ENCODE measurements at places on chromosomes 11 and 22. TPM values are rescaled to one million over a fixed set of nuclear protein-coding genes. Genes with fewer than 3 reads are reported as not detected.
A peak's percentile ranks its signal among the peaks of the same experiment; 100 is the strongest.

Gene CARNS1
- 4.9 TPM for total RNA-seq

- no peak for DNase-seq
These were observed 44.2 kb upstream of the TTLL12 start for GRCh38 chr22:43230971-43231723.

DNA sequence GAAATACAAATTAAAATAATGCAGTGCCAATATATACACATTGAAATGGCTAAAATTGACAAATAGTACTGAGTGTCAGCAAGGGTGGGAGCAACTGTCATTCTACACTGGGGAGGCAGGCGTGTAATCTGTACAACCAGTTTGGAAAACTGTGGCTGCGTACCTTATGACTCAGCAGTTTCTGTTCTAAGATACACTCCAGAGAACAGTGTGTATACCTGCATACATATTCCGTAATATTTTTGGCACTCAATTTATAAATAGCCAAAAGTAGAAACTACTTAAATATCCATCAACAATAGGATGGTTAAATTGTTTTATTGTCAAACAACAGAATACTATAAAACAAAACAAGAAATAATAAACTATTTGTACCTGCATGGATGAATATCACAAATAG, 57.6 kb downstream of the RNF169 start:
- DNase-seq, result no peak

Gene A4GALT
- total RNA-seq, result 0.33 TPM

Gene OTOG
- not detected for total RNA-seq

Gene APOA4
- total RNA-seq, result not detected

Gene OR2AT4
- total RNA-seq, result not detected

GRCh38 chr22:23105304-23105703, 35.0 kb downstream of the GNAZ start:
- no peak for DNase-seq

DNA sequence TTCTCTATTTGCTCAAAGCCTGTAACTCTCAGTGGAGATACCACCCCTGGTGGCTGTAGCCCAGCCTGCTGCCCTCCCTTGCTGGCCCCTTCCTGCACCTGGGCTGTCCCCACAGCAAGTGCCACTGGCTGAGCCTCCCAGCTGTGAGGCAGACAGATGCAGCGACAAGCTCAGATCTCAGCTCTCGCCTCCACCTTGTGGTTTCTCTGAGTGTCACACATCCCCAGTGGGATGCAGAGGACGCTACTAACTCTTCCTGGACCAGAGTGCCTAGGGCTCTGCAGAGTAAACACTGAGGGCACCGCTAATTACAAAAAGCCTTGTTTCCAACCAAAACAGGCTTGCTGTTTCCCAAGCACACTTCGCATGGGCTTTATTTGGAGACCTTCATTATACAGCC, 8.9 kb downstream of the YPEL1 start:
- DNase-seq, result no peak

- no peak for DNase-seq
These were observed 72.7 kb downstream of the FEZ1 start for GRCh38 chr11:125423247-125423849.

DNA sequence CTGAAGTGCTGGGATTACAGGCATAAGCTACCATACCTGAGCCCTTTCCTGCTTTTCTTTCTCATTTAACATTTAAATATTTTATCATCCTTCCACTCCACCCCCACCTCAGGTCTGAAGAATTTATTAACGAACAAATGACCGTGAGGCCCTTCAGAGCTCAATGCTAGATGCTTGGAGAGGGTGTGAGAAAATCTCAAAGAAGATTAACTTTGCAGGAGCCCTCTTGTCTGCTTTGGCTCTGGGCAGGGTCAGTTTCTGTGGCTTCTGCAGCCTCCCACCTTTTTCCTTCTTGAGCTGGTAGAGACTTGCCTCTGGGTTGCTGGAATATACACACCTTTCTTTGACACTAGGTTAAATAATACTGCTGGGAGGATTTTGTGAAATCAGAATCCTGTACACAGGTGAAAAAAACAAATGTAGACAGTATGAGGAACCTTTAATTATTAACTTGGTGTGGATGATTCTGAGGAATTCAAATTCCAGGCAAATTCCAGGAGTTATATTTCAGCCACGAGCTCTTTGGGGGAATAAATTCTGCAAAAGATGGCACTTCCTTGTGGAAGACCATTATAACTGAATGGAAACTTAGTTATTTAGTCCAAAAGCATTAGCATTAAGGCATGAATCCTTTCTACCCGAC, 3.4 kb upstream of the ZBTB44 start:
- no peak for DNase-seq

DNA sequence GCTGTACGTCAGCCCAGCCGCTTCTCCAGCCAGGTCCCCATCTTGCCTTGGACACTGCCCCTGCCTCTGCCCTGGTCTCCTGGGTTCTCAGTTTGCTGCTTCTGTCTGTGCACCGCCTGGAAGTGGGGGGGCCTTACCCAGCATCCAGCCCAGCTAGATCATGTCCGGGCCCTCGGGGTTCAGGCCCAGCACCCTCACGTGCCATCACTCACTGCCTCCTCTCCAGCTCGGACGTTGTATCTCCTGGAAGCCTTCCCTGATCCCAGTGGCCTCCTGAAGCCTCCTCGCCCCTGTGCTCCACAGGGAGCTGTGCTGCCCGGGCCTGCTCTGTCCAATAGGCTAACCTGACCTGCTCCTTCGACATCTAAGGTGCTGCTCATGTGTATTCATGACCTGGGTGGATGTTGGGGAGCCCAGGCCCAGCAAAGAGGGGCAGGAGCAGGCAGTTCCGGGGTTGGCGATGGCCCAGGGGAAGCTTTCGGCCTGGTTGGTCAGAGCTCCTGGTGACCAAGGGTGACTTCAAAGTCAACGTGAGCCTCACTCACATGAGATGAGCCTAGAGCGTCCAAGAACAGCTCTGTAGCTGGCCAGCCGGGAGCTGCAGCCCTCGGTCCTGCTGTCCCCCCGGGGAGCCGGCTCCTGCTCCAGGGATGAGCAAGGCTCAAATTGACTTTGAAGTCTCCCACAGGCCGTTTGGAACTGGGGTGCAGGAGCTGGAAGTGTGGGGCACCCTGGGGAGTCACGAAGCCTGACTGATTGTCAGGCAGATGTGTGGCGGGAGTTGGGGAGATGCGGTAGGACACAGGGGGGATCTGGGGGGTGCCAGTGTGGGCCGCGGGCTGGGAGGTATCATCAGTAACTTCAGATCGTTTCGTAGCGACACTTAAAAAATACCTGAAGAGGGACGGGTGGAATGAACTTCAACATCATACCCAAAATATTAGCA, 5.2 kb upstream of the ASCL2 start:
- no peak for DNase-seq

- no peak for DNase-seq
These were observed 100.6 kb downstream of the FBXO7 start for GRCh38 chr22:32574958-32575910.

- DNase-seq, result no peak
These were observed 24.1 kb upstream of the CDC42EP2 start for GRCh38 chr11:65290448-65291165.

DNA sequence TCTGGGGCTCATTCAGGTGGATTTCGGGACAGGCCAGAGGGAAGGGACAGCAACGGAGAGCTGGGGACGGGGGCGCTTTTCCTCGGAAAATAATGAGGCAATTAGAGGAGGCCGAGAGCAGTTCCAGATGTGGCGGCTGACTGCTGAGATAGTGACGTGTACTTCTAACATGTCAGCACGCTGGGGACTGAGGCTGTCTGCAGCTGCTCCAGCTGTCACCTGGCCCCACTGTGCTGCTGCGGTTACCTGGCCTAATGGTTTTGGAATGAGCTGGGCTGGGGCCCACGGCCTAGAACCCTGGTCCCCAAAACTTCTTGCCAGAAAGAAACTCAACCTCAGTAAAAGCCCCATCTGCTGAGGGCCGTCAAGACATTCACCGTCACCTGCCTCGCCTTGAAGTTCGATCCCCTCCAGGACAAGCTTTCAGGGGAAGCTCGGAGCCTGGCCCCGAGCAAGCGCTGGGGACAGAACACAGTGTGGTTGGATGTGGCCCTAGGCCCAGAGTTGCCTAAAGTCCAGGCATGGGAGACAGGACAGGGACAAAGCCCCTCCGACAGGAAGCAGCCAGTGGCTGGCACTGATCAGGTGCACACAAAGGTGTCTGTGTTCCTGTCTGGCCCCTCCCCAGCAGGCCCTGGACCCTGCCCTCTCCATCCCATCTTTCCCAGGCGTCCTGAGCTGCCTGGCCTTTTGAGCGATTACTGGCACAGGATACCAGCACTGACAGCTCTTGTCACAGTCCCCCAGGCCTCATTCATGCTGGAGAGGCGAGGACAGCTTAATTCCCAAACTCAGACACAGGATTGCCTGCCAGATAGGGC, 22.1 kb downstream of the RPUSD4 start:
- peak; percentile 29 for DNase-seq

Gene P2RY6
- total RNA-seq, result not detected

GRCh38 chr11:112590764-112591163, 330.1 kb upstream of the PLET1 start:
- DNase-seq, result no peak

Gene SESN3
- total RNA-seq, result 0.55 TPM

DNA sequence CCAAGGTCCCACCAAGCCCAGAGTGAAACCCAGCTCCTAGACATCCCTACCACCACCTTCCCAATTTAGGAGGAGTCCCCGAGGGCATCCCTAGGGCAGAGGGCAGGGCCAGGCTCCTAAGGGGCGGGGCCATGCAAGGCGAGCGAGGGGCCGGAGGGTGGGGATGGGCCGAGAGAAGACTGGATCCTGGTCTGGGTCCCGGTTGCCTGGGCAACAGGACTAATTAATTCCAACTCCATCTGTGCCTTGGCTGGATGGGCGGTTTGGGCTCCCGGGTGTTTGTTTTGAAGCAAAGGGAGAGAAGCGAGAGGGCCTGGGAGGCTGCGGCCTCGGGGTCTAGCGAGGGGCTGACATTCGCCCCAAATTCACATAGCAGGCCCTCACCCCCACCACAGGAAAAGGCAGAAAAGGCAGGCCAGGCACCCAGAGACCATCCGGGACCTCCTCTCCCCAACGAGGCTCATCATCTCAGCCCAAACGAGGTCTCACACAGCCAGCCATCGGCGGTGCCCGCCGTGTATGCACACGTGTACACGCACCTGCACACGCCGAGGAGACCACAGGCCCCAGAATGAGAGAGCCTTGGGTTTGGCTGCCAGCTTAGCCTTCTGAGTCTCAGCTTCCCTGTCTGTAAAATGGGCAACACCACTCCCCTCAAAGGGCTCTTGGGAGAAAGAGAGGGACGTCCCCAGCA, 23.9 kb downstream of the ELFN2 start:
- DNase-seq, result no peak

Gene TANGO2
- 50.5 TPM for total RNA-seq

Gene PVALB
- total RNA-seq, result not detected

Gene MRGPRE
- total RNA-seq, result not detected

DNA sequence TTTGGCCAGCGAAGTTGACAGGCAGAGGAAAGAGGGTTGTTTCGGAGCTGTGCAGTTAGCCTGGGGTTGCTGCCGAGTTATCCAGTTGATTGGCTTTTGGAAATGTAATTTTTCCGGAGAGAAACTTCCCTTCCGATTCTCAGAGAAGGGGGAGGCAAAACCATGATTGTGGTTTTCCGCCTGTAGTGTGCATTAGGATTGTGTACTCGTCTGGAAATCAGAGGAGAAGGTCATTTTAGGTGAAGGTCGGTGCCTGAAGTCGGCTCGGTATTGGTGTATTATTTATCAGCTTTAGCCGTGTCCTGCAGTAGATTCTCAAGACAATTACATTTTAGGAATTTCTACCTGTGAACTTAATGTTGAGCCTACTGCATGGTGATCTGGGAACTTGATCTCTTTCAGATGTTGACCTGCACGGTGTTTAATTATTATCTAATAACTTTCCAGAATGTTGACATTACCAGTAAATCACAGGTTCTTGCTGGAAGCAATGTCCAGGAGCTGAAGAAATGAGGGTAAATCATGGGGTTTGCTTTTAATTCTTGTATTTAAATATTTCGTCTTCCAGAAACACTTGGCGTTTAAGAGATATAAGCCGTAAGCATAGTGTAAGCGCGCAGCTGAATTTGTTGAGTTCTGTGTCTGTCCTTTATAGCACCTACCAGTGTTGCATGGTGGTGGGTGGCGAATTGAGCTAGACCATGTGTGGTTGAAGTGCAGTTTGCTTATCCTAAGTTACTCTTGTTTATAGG, 1.3 kb downstream of the ARHGEF12 start:
- DNase-seq, result no peak
